ENCODE measurements at places on chromosomes 6 and 20. TPM values are rescaled to one million over a fixed set of nuclear protein-coding genes. Genes with fewer than 3 reads are reported as not detected.

The TP53RK gene
- total RNA-seq: 8.3 TPM

The OOEP gene
- not detected for total RNA-seq

The POU5F1 gene
- not detected for total RNA-seq

- H3K4me1 ChIP-seq: no peaks in the 10 kb centered on the region
- no peak for DNase-seq
- peaks cover 2% of the 10 kb centered on the region for H3K27me3 ChIP-seq
- no peak overlapping the region for H3K27ac ChIP-seq
Observed at GRCh38 chr6:150470131-150470530, 101.3 kb downstream of the IYD start.

DNA sequence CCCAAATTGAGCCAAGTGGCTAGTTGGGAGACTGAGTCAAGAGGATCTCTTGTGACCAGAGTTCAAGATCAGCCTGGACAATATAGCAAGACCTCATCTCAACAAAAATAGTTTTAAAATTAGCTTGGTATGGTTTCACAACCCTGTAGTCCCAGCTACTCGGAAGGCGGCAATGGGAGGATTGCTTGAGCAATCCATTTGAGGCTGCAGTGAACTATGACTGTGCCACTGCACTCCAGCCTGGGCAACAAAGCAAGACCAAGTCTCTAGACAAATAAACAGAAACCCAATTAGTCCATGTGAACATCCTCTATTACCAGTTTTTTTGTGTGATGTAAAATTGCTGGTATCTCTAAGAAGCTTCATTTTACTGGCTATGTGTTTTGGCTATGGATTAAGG is 106.2 kb downstream of the TULP4 start:
- H3K4me3 ChIP-seq: no peak overlapping the region
- H3K27ac ChIP-seq: no peak overlapping the region
- no peaks in the 10 kb centered on the region for H3K4me1 ChIP-seq
- peaks cover 25% of the 10 kb centered on the region for H3K36me3 ChIP-seq
- no peak for DNase-seq

DNA sequence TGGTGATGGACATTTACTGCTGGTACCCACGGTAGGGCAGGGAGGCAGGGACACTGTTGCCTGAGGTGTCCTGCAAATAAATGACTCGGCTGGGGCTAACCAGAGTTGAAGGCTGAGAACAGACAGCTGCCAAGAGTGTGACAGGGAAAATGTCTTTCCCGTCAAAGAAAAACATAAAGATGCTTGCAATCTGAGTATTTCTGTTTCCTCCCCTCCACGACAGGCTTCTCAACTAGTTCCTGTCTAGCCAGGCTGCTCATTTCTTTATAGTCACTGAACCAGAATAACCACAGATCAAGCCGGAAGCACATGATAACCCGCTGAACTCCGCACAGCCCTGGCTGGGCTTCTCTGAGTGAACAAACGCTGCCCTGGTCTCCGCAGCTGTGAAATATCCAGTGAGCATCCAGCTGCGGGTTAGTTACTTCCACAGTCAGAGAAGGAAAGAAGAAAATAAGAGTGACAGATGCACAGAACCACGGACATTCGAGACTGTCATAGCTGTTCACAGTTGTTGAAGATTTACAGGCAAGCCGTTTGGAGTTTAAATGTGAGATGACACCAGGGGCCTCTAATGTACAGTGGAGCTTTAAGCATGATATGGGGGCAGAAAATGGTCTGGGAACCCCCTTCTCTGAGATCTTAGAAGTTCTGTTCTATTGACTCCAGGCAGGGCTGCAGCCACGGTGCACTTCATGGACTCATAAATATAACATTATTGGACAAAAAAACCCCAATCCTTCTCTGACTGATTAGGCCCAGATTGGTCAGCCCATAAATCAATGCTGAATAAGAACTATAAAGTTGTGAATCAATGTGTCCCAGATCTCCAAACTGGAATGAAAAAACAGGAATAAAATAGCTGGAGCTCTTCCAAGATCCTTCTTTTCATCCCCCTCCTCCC is 299.9 kb upstream of the SUPT3H start:
- no peaks in the 10 kb centered on the region for H3K27me3 ChIP-seq
- peak overlapping the region; percentile 68 for H3K27ac ChIP-seq
- H3K4me3 ChIP-seq: peak overlapping the region; percentile 45

DNA sequence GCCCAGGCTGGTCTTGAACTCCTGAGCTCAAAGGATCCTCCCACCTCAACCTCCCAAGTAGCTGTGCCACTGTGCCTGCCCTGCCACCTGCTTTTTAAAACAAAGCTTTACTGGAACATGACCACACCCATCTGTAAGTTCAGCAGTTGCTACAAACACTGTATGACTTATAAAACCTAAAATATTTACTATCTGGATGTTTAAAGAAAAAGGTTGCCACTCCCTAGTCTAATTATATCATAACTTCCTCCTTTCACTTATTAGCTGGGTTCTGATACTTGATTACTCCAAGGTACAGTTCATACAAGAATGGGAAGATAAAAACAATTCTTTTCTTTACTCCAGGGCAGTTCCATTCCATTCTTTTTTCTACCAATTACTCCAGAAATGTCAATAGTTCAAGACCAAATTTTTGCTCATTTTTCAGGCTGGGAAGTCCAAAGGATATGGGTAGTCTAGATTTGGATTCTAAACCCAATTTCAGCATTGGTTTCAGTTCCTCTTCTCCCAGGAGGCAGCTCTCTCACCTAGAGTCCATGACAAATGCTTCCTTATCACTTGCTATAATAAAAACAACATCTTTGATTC is 63.1 kb downstream of the SEC63 start:
- peaks cover 2% of the 10 kb centered on the region for H3K4me1 ChIP-seq
- no peaks in the 10 kb centered on the region for H3K27me3 ChIP-seq
- peaks cover 61% of the 10 kb centered on the region for H3K36me3 ChIP-seq

GRCh38 chr6:78986161-78986560 is 91.9 kb downstream of the PHIP start:
- H3K27ac ChIP-seq: no peak overlapping the region
- peaks cover 46% of the 10 kb centered on the region for H3K36me3 ChIP-seq
- H3K4me3 ChIP-seq: no peak overlapping the region

DNA sequence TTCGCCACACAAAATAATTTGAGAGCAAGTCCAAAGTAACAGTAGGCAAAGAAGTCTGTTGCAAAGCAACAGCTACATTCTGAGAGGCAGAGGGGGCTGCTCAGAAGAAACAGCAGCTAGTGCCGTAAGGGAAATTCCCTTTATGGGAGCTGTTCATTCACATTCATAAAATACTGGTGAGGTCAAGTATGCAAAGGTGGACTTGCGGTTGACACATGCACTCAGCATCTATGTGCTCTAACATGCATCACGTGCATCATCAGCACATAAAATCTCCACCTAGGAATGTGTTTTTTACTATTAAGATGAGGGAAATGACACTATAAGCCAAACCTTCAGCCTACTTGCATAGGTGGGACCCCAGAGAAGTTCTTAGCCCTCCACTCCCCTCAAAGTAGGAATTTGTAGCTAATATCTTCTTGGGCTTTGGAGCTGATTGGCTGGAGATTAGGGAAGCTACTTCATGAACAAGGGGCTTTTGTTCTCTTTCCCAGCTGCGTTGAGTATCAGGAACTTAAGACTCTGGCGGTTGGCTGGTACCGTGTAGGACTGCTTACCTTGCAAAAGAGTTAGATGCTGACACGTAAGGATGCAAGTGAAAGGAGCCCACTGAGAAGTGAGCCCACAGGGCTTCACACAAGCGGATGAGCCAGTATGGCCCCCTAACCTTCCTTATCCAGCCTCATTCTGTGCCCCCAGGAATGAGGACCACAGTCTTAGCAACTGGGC is 12.4 kb downstream of the CST3 start:
- no peak for DNase-seq
- H3K27ac ChIP-seq: no peak overlapping the region
- no peaks in the 10 kb centered on the region for H3K36me3 ChIP-seq
- H3K4me3 ChIP-seq: no peak overlapping the region

- no peak overlapping the region for H3K27ac ChIP-seq
- peaks cover 21% of the 10 kb centered on the region for H3K4me1 ChIP-seq
- peaks cover 27% of the 10 kb centered on the region for H3K36me3 ChIP-seq
- no peak for DNase-seq
- H3K4me3 ChIP-seq: no peak overlapping the region
Observed at GRCh38 chr20:38766071-38766470, 17.8 kb downstream of the ACTR5 start.

GRCh38 chr6:158416883-158417759 is 104.9 kb downstream of the TULP4 start:
- H3K4me3 ChIP-seq: no peak overlapping the region
- no peak overlapping the region for H3K27ac ChIP-seq
- no peaks in the 10 kb centered on the region for H3K4me1 ChIP-seq
- no peak for DNase-seq
- peaks cover 28% of the 10 kb centered on the region for H3K36me3 ChIP-seq

- H3K4me3 ChIP-seq: no peak overlapping the region
- peaks cover 5% of the 10 kb centered on the region for H3K27me3 ChIP-seq
- H3K27ac ChIP-seq: no peak overlapping the region
- H3K4me1 ChIP-seq: no peaks in the 10 kb centered on the region
Observed at GRCh38 chr20:60297649-60298048, 339.4 kb downstream of the CDH26 start.

DNA sequence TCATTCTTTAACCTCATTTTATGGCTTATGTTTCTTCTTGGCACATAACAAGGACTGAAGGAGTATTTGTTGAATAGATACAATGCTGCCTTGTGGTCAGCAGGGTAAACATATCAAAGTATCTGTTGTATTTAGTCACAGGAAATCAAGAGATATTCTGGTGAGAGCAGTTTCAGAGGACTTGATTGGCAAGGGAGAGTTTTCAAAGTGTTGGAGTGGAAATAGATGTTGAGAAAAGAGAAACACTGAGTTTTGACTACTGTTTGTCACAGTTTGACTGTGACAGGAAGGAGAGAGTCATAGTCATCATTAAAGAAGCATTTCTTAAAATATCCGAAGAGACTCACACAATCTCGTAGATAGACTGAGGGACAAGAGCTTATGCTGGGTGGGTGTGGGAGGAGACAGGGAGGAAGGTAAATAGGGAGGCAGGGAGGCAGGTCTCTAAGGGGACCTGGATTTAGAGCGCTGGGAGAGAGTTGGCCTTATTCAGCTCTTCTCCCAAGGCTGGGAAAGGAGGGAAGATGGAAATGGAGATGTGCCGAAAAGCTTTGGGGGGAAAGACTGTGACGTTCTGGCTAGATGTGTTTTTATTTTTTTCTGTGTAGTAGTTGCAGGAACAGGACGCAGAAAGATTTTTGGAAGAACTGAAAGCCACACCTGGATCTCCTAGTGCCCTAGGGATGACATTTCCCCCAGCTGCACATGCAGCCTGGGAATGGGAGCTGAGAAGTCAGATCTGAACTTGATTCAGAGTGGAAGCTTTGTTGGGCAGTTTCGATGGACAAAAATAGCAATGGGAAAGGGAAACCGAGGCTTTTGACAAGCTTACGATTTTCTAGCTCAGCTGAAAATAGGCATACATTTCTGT is 65.0 kb upstream of the IFNGR1 start:
- H3K4me1 ChIP-seq: peaks cover 5% of the 10 kb centered on the region
- H3K27ac ChIP-seq: no peak overlapping the region
- peaks cover 12% of the 10 kb centered on the region for H3K27me3 ChIP-seq
- no peak for DNase-seq
- no peak overlapping the region for H3K4me3 ChIP-seq
- no peaks in the 10 kb centered on the region for H3K36me3 ChIP-seq

DNA sequence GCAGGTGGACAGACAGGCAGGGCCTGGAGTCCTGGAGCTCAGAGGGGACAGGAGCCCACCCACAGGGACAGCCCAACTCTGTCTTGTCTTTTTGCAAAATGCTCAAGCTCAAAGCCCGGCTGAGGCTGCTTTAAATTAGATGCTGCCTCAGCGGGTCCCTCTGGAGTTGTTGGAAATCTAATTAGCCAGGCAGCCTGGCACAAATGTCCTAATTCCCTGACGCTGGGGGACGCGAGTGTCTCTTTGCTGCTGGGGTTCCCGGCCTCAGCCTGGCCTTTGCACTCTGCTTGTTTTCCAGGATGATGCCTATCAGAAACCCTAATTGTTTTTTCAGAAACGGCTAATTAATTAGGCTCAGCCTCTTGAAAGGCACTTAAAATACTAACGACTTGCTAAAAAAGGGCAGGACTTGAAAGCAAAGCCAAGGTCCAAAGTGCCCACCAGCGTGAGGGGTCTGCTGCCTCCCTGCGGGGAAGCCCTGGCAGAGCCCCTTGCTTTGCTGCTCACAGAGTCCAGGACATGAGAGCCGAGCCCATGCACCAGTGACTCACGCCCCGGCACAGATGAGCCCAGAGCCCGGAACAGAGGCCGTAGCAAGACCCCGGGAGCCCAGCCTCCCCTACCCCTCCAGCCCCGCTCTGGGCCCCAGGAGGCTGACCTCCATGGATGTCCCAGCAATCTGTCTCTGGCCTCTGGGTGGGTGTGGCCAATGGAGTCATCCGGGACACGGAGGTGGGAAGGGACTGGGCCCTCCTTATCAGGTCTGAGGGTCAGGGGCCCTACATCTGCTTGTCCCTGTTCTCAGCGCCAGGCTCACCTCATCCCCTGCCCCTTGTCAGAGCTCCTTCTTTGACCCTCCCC is 46.0 kb upstream of the BHLHE23 start:
- no peaks in the 10 kb centered on the region for H3K36me3 ChIP-seq
- H3K27me3 ChIP-seq: peaks cover 3% of the 10 kb centered on the region
- H3K4me3 ChIP-seq: no peak overlapping the region

- H3K36me3 ChIP-seq: peaks cover 7% of the 10 kb centered on the region
- H3K27me3 ChIP-seq: no peaks in the 10 kb centered on the region
- H3K27ac ChIP-seq: no peak overlapping the region
- no peak overlapping the region for H3K4me3 ChIP-seq
- no peak for DNase-seq
- peaks cover 86% of the 10 kb centered on the region for H3K4me1 ChIP-seq
Observed at GRCh38 chr20:35644806-35645205, 19.9 kb downstream of the CPNE1 start.

DNA sequence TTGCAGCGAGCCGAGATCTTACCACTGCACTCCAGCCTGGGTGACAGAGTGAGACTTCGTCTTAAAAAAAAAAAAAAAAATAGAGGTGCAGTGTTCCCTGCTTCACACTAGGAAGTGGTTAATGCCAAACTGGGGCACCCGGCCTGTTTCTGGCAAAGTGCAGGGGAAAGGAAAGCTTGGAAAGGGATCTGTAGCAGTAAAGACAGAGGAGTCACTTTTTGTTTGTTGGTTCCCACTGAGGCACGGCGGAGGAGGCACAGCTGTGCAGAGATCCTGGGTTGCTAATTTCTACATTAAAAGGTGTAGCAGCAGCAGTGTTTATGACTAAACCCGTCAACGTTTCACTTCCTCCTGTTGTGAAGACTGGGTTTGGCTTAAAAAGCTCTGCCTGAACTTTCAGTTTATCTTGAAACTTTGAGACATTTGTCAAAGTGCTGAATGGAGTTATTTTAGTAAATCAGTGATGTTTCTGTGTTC is 125.6 kb downstream of the CARMIL1 start:
- peak; percentile 81 for DNase-seq
- H3K36me3 ChIP-seq: no peaks in the 10 kb centered on the region
- no peaks in the 10 kb centered on the region for H3K27me3 ChIP-seq
- H3K27ac ChIP-seq: no peak overlapping the region

DNA sequence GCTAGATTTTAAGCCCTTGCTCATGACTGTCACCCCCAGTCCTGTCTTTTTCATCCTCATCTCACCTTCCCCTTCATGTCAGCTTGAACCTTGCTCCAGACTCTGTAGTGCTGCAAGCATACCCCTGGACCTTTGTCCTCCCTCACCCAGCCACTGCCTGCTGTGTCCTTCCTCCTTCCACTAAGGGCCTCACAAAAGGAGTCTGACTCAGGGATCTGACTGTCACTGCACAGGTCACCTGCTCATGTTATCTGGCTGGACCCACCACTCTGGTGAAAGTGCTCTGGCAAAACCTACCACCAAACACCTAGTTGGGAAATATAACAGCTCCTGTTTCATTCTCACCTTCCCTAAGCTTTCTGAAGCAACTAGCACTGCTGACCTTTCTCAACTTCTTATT is 151.4 kb downstream of the INSM1 start:
- no peaks in the 10 kb centered on the region for H3K27me3 ChIP-seq
- no peaks in the 10 kb centered on the region for H3K4me1 ChIP-seq
- H3K36me3 ChIP-seq: peaks cover 53% of the 10 kb centered on the region
- H3K4me3 ChIP-seq: no peak overlapping the region
